Daoy (cell line): ENCODE measurements at places on chromosomes 2 and 18.
A peak's percentile ranks its signal among the peaks of the same experiment; 100 is the strongest.

DNA sequence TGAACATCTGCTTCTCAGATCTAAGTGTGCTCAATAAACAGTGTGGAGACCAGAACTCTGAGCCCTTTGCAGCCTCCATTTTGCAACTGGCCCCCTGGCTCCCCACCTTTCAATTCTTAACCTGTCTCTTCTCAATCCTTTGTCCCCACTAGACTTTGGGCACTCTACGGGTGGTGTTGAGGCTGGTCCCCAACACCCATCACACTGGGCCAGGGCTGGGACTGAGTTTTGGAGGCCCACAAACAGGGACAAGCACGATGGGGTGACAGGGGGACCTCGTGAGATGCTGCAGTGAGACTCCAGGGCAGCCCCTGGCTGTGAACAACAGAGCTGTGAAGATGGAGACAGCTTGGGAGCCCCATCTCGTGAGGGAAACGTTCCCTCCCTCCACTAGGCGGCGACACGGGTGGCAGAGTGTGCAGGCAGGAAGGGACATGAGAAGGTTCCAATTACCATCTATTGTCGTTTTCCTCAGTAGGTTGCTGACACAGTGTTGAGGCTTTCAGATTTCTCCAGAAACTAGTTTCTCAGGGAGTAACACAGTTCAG lies 1.2 kb downstream of the ANKMY1 start:
- DNase-seq: peak; percentile 65

- DNase-seq: no peak
Observed at GRCh38 chr2:209472871-209473270, 49.0 kb downstream of the MAP2 start.

GRCh38 chr2:25856377-25856776 lies 21.9 kb downstream of the ASXL2 start:
- DNase-seq: no peak

- no peak for DNase-seq
Observed at GRCh38 chr2:159445307-159445706, 158.8 kb upstream of the WDSUB1 start.
